ENCODE measurements at places on chromosomes 11 and 22.

DNA sequence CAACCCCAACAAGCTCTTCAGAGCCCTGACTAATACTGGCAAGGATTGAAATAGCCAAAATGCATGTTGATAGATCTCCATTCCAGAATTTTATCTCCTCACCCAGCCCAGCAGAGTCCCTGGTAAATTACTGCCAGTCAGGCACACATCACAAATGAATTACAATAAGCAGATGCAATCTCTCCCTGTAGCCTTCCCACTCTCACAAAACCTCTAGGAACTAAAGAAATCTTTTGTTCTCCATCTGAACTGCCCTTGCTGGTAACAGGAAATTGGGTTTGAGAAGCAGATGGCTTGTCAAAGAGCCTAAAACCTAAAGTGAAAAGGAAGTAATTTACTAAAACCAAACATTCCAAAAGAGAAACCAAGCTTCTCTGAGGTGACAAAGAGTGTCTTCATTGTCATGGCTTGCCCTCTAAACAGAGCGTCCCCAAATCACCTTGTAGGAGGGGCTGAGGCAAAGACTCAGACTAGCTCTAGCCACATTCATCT, 59.5 kb downstream of the FAM168A start:
- DNase-seq, result no peak

DNA sequence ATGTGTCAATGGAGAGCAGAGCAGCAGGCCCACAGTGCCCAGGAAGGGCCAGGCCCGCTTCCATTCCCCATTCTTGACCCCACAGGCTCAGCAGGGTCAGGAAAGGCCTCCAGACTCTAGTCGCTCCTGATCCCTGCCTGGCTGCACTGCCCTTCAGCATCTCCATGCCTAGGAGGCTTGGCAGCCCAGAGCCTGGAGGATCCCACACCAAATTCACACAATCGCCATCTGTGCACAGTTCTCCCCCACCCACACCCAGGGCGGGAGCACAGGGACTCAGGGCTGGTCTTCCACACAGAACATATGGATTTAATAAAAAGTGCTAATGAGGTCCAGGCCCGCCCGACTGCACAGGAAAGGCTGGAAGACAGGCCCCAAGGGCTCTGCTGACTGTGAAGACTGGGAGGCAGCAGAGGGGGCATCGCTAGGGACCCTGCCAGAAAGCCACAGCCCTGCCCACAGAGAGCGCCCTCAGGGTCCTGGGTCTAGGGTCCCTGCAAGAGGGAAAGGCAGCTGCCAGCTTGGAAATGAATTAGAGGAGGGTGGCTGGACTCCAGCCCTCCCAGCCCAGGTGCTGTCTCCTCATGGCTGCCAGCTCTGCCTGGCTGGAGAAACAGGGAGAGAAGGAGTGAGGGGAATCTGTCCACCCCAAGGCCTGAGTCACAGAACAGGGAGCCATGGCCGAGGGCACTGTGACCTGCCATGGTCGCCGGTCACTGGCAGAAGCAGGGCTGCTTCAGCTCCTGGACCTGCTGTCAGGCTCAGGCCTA, 39.7 kb downstream of the DKK3 start:
- no peak for DNase-seq

- no peak for DNase-seq
These were observed 388.8 kb upstream of the B3GAT1 start for GRCh38 chr11:134800826-134801225.

GRCh38 chr11:45400591-45400990, 114.5 kb upstream of the SYT13 start:
- DNase-seq, result no peak

GRCh38 chr11:2863276-2863618, 22.3 kb downstream of the CDKN1C start:
- DNase-seq, result no peak

- no peak for DNase-seq
These were observed 6.9 kb downstream of the OR8B12 start for GRCh38 chr11:124536520-124536919.

GRCh38 chr11:16311831-16312230, 44.5 kb downstream of the SOX6 start:
- DNase-seq, result no peak

DNA sequence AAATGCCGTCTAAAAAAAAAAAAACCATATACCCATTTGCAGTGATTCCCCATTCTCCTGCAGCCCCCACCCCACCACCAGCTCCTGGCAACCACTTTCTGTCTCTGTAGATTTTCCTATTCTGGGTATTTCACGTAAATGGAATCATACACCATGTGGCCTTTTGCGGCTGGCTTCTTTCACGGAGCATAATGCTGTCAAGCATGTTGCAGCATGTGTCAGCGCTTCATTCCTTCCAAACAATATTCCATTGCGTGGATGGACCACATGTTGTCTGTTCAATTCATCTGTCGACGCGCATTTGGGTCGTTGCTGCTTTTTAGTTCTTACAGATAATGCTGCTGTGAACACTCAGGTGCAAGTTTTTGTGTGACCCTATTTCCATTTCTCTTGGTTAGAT, 14.8 kb upstream of the EMID1 start:
- DNase-seq, result peak; percentile 7

DNA sequence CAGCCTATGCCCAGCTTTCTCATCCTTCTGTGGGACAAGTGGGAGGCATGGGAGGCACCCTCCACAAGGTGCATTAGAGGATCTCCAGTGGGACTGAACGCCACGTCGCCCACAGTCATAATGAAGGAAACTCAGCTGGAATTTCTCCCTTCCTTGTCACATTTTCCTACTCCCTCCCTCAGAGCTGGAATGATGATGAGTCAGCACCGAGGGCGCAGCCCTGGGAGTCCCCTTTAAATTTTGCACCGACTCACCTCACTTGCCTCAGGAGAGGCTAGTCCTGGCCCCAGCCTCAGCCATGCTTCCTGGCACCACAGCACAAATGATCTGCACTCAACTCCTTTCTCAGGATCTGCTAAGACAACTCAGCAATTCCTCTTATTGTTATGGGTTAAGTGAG, 34.3 kb downstream of the DBX1 start:
- no peak for DNase-seq

DNA sequence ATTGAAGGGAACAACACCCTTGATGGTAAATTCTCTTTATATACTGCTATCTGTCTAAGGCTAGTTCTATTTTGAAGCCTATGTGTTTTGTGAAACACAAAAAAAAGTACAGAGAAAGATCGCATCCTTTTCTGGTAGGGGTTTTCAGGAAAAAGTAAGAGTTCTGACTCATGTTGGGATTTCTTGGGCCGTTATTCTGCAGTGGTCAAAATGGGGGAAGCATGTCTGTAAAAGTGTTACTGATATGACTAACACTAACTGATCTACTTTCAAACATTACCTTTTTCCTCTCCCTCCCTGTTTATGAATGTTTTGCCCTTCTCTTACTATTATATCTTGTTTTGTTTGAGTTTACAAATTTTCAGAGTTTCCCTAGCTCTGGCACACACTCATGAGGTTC, 53.9 kb downstream of the CTNND1 start:
- no peak for DNase-seq

DNA sequence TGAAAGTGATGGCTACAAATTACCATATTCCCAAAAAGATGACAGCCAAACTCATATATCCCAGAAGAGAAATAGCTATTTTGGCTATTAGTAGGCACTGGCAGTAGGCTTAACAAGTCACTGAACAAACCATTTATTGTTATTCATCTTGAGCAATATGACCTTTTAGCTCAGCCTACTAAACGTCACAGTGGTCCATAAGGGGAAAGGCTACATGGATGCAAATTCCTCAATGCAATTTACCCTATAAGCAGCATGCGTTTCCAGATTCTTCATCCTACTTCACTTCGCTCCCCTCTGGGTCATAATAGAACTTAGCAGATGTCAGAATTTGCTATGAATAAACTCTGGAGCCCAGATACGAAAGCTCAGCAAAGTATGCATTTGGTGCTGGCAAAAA, 114.0 kb downstream of the SIK3 start:
- no peak for DNase-seq

DNA sequence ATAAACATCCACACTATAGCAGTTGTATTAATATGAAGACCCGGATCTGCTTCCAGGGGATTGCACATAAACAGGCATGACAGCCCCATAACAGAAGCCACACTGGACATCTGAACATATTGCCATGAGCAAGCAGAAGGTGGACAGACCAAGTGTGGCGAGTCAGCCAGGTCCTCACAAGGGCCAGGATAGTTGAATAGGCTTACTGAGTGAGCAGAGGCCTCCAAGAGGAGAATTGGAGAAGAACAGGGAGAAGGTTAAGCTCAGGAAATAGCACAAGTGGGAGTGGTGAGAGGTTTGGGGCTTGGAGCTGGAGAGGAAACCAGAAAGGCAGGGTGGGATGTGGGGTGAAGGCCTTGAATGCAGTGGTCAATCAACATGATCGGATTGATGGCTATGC, 10.8 kb downstream of the SLC35C1 start:
- DNase-seq, result no peak

- DNase-seq, result peak; percentile 90
These were observed 43.2 kb upstream of the ETS1 start for GRCh38 chr11:128630367-128631230.

All from upper lobe of right lung (tissue), 1 donor.